ENCODE measurements at places on chromosomes 2 and 18.

DNA sequence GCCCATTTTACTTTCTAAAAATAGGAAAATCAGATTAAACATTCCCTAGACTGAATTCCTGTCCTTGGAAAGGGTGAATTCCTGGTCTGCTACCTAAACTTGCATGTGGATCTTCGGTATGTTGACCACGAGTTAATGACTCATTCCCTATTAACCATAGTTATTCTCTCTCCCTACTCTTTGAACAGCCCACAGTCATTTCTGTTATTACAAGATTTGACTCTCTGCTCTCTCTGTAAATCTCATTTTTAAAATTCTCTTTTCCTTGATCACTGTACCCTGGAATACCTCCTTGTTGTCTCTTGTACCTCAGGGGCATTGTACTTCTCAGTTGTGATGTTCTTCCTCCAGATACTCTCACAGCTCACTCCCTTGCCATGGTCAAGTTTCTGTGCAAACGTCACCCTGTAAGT lies 92.0 kb upstream of the GULP1 start:
- DNase-seq, result no peak

- no peak for DNase-seq
Measured at GRCh38 chr2:147342329-147342728, 502.5 kb upstream of the ACVR2A start.

DNA sequence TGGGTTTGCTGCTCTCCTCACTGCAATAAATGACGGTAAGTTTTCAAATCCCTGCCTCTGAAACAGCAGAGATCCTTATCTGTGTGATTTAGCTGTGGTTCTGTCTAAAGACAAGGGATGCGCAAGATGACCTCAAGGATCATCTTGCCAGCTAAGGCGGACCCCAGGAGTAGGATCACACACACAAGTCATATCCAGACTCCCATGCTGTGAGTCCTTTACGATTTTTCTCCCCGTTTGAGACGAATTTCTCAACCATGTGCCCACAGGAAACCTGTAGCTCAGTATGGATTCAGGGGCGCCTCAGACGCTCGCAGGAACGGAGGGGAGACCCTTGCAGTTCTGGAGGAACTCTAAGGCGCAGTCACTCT lies 11.1 kb upstream of the DCTN1 start:
- DNase-seq, result no peak

- DNase-seq, result no peak
Measured at GRCh38 chr18:78738076-78738690, 241.4 kb upstream of the SALL3 start.

- DNase-seq, result no peak
Measured at GRCh38 chr2:68032702-68033101, 30.1 kb downstream of the C1D start.

DNA sequence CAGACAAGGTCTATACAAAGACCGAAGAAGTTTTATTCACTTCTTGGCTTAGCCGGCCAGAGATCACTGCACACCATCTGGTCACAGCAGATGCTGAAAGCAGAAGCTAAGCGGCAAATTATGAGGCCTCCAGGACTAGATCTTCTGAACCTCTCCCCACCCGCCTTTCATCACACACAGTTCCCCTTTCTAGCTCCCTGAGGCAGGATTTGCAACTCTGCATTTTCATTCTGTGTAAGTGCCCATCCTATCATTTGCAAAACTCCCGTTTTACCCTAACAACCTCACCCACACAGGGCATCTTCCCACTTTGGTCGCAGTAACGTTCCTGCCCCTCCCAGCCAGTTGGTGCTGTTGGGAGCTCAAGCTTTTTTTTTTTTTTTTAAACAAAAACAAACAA lies 3.1 kb upstream of the MOB1A start:
- DNase-seq, result no peak

- DNase-seq, result no peak
Measured at GRCh38 chr2:23569761-23570365, 184.9 kb downstream of the KLHL29 start.

Data from activated T-cell treated with anti-CD3 and anti-CD28 coated beads for 1 hour (primary cell).